CD4-positive, alpha-beta T cell treated with Interleukin-2 at 100 ng/mL for 4 hours (primary cell): ENCODE measurements at places on chromosomes 5 and 9.

DNA sequence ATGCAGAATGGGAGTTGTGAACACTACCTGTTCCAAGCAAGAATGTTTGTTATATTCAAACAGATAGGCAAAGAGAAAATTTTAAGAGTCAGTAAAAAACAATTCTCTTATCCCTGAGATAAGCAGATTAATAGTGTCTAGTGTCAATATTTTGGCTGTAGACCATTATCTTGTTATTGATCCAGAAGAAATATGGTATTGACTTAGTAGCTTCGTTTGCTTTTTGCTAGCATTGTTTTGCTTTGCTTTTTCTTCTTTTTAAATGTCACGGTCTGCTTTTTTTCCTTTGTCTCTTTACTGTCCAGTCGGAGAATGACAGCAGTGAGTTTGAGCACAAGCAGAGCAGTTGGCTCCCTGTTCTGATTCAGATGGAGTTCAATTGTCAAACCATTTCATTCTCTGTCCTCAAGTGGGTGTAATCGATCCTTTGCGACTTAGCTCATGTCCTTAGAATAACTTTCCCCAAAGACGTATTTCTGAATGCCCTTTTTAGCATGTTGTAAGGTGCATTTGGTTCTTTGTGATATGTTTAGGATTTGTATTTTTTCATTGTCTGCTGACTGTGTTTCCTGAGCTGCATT, 29.3 kb downstream of the FUBP3 start:
- DNase-seq = no peak

- no peak for DNase-seq
These were observed 1365.7 kb upstream of the C9orf72 start for GRCh38 chr9:28938981-28939380.

GRCh38 chr9:109640580-109641371, 139.2 kb upstream of the PALM2AKAP2 start:
- no peak for DNase-seq

DNA sequence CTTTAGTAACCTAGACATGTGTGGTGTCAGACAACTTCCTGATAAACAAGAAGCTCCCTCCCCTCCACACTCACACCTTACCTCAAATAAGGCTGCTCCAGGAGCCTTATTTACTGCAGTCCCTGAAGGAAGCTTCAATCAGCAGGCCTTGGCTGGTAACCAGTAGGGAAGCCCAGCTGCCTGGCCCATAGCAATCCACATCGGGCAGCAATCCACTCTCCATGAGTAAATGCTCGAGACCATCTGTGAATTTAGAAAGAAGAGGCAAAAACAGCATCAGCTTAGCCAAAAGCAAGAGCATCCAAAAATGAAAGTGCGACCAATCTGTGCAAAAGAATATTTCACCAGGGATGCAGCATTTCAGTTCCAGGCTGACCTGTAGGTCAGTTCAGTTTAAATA, 213.3 kb upstream of the TUSC1 start:
- no peak for DNase-seq
